Activated gamma-delta T cell treated with anti-CD3 and anti-CD28 coated beads, Interleukin-2, amount 50 U/mL, for 16 hours (primary cell): ENCODE measurements at places on chromosomes 3 and 15.

DNA sequence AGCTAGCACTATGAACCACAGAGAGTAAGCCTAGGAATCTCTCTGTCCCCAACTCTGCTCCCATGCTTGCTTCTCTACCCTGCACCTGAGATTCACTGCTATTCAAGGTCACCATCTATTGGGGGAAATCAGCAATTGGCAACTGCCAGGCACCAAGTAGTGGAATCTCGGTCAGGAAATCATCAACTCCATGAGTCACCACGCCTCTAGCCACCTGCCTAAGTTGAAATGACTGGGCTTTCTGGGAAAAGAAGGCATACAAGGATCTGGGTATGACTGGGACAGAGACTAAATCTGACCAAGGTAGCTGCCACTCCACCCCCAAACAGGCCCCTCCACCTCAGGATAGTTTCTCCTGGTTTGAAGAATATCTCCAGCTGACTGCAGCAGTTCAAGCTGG is 464.1 kb upstream of the CBLB start:
- DNase-seq, result peak; percentile 5

DNA sequence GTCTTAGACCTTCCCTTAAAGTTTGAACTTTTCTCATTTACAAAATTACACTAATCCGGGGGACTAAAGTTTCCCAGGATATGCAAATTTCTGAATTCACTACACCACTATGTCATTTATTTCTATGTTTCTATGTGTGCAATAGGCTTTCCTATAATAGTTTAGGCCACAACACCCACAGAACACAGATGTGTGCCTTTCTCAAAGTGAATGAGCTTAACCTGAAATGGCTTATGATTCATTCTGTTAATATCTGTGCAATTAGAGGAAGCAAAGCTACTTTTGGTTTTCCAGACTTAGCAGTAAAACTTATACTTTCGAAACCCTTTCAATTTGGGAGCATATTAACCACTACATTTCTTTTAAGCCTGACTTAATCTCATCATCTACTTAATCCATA is 748.1 kb downstream of the GBE1 start:
- DNase-seq, result no peak

GRCh38 chr15:95440712-95441111 is 889.8 kb upstream of the NR2F2 start:
- no peak for DNase-seq

GRCh38 chr3:187031934-187032333 is 101.6 kb downstream of the ST6GAL1 start:
- DNase-seq, result no peak

- DNase-seq, result no peak
Measured at GRCh38 chr3:114904633-114905032, 242.5 kb downstream of the ZBTB20 start.

- no peak for DNase-seq
Measured at GRCh38 chr3:195849322-195850074, 37.8 kb upstream of the MUC4 start.

DNA sequence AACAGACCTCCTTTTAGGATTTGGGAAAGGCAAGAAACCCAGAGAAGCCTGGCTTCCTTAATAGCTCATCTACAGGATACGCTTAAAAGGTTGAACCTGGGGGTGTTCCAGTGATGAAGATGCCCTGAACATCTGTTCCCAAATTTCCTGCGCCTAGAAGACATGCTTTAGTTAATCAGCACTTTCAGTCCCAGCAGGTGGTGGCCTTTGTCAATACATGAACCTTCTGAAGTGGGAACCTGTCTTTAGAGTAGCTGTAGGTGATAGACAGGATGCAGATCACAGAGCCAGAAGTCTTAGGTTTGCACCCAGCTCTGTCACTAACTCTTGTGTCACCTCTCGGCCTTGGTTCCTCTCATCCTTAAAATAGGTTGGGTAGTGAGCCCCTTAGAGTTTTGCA is 149.7 kb upstream of the SYNPR start:
- DNase-seq, result no peak

DNA sequence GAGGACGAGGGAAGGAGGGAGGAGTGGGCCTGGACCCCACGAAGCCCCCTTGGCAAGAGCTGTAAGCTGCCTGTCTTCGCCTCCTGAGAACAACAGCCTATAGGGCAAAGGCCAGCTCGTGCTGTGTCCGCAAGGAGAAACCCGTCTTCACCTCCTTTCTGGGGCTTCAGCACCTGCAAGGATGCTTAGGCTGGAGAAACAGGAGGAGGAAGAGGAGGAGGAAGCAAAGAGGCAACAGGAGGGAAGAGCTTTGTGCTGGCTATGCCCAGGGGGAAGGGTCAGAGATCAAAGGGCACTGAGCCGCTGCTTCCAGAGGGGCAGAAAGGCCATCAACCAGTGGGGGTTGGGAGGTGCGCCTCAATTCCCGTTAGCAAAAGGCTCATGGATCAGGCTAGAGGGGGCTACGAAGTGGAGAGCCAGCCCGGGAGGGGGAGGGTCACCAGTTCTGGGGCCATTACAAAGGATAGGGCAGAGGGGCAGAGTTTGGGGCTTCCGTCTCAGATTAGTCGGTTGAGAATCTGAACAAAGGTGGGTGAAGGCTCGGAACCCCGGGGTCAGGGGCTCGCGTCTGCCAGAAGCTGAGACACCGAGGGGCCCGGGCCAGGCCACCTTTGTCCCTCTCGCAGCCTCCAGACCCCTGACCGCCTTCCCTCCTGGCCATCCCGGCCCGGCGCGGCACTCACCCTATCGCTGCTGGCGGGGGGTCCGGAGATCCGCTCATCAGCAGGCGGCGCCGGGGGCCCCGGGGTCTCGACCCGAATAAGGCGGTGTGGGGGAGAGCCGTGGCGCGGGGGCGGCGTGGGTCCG is 792 bp downstream of the SHF start:
- DNase-seq, result no peak

DNA sequence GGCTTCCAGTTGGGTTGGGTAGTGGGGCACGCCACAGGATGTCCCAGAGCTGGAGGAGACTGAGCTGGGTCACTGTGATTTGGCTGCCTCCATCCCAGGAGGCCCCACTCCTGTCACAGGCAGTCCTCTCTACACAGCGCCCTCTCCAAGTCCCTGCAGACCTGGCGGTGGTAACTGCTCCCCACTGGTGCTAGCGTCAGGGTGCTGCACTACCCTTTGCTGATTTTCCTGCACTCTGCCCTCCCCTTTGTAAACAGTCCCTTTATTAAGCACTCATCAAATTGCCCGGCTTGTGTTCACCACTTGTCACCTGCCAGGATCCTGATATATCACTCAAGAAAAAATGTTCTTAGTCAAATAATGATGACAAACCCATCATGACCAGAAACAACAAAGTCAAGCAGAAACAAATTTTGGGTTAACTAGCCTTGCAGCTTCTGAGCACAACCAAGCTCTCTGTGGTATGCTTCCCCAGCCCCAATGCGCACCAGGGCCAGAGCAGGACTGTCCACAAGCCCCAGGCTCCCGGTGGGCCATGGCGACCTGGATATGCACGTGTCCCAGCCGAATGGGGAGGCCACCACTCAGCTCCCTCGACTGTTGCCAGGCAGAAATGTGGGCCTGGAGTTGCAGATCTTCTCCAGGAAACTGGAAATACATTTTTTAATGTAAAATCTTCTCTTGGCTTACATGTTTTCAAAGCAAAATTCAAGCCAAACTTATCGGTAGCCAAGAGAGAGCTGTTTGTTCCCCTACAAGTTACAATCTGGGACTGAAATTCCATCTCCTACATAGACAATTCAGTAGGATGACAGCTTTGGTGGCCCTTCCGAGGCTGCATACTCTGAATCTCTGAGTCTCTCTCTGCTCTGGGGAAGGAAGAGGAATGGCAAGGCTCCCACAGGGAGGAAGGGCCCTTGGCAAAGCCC is 24.5 kb downstream of the MEGF11 start:
- no peak for DNase-seq

- DNase-seq, result no peak
Measured at GRCh38 chr15:72220687-72221086, 10.3 kb downstream of the PKM start.

DNA sequence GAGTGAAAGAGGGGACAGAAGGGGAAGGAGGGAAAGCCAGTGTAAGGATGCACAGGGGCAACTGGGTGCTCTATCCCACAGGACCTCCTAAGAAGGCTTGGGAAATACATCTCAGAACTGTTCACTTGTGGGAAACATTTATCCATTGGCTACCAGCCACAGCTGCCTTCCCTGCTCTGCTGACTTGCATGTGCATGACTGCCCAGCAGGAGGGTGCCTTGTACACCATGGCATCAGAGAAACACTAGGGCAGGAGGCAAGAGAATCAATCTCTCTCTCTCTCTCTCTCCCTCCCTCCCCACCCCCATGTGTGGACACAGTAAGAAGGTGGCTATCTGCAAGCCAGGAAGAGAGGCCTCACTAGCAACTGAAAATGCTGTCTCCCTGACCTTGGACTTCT is 62.9 kb upstream of the ZBTB38 start:
- no peak for DNase-seq

GRCh38 chr15:51533672-51534398 is 88.7 kb downstream of the DMXL2 start:
- DNase-seq, result no peak

DNA sequence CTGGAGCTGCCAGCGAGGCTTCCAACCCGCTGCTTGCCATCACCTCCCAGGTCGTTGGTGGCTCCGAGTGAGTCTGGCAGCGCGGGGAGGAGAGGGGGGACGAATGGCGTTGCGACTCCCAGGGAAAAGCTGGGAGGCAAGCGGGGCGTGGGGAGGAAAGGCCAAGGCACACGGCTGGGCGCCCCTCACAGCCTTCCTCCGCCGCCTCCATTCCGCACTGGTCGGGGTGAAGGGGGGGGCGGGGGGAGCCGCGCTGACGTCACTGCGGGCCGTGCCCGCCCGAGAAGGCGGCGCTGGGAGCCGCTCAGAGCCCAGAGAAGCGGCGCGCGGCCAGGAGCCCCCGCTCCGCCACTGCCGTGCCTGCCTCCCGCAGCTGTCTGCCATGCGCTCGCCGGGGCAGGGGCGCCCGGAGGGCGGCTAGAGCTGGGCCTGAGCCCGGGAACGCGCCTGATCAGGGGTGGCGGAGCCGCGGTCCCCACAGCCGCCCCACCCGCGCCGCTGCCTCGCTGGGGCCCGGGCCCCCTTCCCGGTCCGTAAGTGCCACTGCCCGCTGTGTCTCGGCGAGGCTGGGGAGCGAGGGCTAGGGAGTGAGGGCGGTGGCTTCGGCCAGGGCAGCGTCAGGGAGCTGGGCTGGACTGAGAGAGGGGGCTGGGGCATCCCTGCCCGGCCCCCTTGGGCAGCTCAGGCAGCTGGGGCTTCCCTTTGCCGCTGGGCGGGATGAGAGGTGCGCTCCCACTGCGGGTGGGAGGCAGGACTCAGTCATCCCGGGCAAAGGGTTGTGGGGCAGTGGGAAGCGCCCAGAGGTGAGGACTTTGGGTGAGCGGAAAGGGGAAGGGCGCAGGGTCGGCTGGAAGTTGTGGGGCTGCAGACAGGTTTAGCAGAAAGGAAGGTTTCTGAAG is 27.8 kb upstream of the POLG start:
- no peak for DNase-seq

DNA sequence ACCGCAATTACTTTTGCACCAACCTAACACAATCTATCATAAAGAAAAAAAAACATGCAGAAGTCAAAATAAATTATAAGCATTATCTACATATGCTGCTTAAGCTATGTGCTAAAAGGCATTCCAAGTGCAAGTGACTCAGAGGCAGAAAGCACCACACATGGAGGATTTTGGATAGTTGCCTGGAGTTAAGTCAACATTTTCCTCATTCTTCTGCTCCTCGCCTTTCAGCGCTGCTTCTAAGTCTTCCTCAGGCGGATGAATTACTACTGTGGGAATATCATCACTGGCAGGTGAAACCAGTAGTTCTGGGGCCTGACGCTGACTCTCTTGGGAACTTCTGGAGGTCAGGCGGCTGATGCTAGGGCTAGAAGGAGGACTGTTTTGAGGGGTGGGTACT is 53.1 kb downstream of the SLC4A7 start:
- DNase-seq, result no peak

DNA sequence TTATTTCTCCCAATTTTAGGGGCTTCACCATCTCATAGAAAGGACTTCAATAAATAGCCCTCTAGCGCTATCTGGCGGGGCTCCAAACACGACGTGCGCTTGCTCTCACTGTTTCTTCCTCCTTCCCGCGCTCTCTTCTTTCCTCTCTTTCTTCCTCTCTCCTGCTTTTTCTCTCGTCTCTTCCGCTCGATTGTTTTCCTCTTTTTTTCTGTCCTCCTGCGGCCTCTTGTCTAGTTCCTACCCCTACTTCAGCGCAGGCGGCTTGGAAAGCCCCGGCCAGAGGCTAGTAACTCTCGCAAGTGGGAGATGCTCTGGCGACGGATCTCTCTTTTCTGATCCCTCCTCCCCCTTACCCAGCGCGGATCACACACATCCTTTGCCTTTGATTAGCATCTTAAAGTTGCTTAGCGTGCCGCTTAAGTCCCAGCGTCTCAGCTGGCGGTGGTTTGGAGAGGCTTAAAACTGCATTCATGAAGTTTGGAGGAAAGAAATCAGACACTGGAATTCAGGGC is 6.2 kb upstream of the MEIS2 start:
- no peak for DNase-seq

GRCh38 chr3:103203441-103203840 is 768.6 kb downstream of the ZPLD1 start:
- no peak for DNase-seq

- no peak for DNase-seq
Measured at GRCh38 chr3:157938154-157938779, 168.0 kb downstream of the SHOX2 start.

DNA sequence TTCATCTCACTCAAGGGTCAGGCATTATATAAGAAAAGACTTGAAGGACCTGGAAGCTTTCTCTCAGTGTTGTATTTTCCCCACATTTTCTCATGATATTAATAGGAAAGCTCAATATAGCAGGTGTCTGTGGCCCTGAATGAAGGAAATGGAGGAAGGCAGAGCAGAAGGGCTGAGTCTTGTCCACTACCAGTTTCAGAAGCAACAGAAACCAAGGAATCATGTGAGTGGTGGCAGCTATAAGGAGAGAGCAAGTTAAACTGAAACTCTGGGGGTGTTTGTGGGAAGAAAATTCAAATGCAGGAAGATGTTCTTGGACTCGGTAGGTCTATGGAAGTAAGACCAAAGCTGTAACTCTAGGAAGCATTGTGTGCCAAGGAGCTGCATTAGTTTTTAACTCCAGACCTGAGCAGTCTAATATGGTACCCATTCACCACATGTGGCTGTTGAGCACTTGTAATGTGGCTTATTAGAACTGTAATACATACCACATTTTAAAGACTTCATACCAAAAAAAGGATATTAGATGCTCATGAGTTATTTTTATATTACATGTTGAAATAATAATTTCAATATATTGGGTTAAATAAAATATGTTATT is 278.8 kb upstream of the GADL1 start:
- DNase-seq, result no peak

GRCh38 chr3:57791245-57791644 is 35.1 kb downstream of the SLMAP start:
- no peak for DNase-seq

GRCh38 chr3:195895861-195896360 is 12.4 kb downstream of the TNK2 start:
- peak; percentile 46 for DNase-seq

GRCh38 chr15:63287109-63287508 is 9.7 kb downstream of the APH1B start:
- DNase-seq, result no peak

GRCh38 chr3:177463863-177464262 is 266.6 kb upstream of the TBL1XR1 start:
- no peak for DNase-seq
